Type B pancreatic cell (in vitro differentiated cells): ENCODE measurements at places on chromosomes 11 and 22. TPM values are rescaled to one million over a fixed set of nuclear protein-coding genes. Genes with fewer than 3 reads are reported as not detected.

The WNT7B gene
- 14.8 and 16.4 TPM in 2 replicates for total RNA-seq

The TMEM191B gene
- total RNA-seq = 5.2 and 13.7 TPM in 2 replicates

The RTN4RL2 gene
- 8.6 and 10.4 TPM in 2 replicates for total RNA-seq

The PHLDB1 gene
- 21.2 and 63.1 TPM in 2 replicates for total RNA-seq

The ADAMTS8 gene
- 0.10 and 4.8 TPM in 2 replicates for total RNA-seq

The RRAS2 gene
- 36.0 and 41.2 TPM in 2 replicates for total RNA-seq

The INPP5J gene
- 8.7 and 9.3 TPM in 2 replicates for total RNA-seq

The ALDH3B1 gene
- 0.95 and 1.7 TPM in 2 replicates for total RNA-seq

The BTBD18 gene
- not detected in 2 replicates for total RNA-seq

The FAM181B gene
- total RNA-seq = 0.93 and 3.1 TPM in 2 replicates

The GGTLC2 gene
- not detected in 2 replicates for total RNA-seq

The OR52E8 gene
- total RNA-seq = not detected in 2 replicates

The OR5D14 gene
- not detected in 2 replicates for total RNA-seq

The OTOG gene
- total RNA-seq = 0.21 and 1.5 TPM in 2 replicates

The PGR gene
- total RNA-seq = 0.29 and 0.64 TPM in 2 replicates

The IFITM10 gene
- 3.4 and 7.4 TPM in 2 replicates for total RNA-seq

The OR8K1 gene
- not detected in 2 replicates for total RNA-seq

The ASCL2 gene
- 5.6 and 13.6 TPM in 2 replicates for total RNA-seq
